ENCODE measurements at places on chromosomes 5 and 9.
A peak's percentile ranks its signal among the peaks of the same experiment; 100 is the strongest.

GRCh38 chr5:176166427-176166826 is 71.8 kb upstream of the SIMC1 start:
- H3K4me3 ChIP-seq = no peak overlapping the region
- H3K27me3 ChIP-seq = no peaks in the 10 kb centered on the region
- no peaks in the 10 kb centered on the region for H3K4me1 ChIP-seq
- no peak for DNase-seq

- H3K36me3 ChIP-seq = no peaks in the 10 kb centered on the region
- no peaks in the 10 kb centered on the region for H3K27me3 ChIP-seq
- H3K4me3 ChIP-seq = no peak overlapping the region
- DNase-seq = no peak
- H3K27ac ChIP-seq = no peak overlapping the region
These were observed 28.8 kb downstream of the TRPM6 start for GRCh38 chr9:74858751-74859414.

DNA sequence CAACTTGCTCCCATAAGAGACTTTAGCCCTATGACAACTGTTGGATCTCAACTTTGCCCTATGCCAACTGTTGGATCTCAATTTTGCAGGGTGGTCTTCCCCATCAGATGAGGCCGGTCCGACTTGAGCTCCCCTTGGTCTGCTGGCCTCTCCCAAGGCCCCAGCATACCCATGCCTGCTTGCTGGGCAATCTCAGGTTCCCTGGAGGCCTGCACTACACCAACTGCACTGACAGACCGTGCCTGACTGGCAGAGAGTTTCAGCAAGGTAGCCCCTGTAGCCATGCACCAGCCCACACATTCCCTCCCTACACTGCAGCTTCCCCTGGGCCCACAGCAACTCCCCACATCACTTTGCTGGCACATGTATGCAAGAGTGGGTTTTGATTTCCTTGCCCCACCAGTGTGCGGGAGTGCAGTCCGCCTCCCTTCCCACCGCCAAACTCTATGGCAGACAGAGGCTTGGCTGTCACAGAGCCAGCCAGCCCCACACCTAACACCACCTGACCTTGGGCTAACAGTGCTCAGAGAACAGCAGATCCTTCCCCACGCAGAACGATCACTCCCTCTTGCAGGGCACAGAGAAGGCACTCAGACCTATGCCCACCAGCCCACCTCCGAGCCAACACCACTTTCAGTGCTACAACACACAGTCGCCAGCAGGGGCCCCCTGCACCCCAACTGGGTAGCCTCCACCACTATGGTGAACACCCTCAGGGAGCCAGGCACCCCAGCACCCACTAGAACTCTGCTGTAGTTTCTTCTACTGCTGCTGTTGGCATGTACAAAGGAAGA is 279.9 kb upstream of the COX7C start:
- no peak for DNase-seq
- H3K27me3 ChIP-seq = no peaks in the 10 kb centered on the region
- no peak overlapping the region for H3K27ac ChIP-seq
- H3K4me1 ChIP-seq = no peaks in the 10 kb centered on the region
- no peak overlapping the region for H3K4me3 ChIP-seq

DNA sequence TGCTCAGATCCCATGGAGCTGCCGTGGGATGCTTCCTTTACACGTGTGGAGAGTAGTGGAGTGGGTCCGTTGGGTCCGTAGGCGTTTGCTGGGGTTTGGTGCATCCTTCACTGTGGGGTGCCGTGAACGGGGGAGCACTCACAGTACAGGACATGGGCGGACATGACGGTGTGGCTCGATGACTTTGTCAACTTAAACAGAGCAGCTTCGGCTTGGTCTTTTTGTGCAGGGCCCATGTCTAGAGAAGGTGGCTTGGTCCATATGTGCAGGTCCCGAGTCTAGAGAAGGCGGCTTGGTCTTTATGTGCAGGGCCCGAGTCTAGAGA is 26.4 kb upstream of the EXOC3 start:
- H3K27ac ChIP-seq = no peak overlapping the region
- H3K4me1 ChIP-seq = peaks cover 5% of the 10 kb centered on the region
- no peak for DNase-seq

- peaks cover 10% of the 10 kb centered on the region for H3K4me1 ChIP-seq
- peaks cover 2% of the 10 kb centered on the region for H3K27me3 ChIP-seq
- H3K36me3 ChIP-seq = peaks cover 5% of the 10 kb centered on the region
- peak overlapping the region; percentile 93 for H3K4me3 ChIP-seq
- peak overlapping the region; percentile 85 for H3K27ac ChIP-seq
- no peak for DNase-seq
These were observed 541 bp downstream of the GNPDA1 start for GRCh38 chr5:142012186-142012785.

GRCh38 chr9:135300346-135301141 is 179.0 kb upstream of the PPP1R26 start:
- no peaks in the 10 kb centered on the region for H3K4me1 ChIP-seq
- H3K27ac ChIP-seq = no peak overlapping the region
- no peak for DNase-seq
- no peak overlapping the region for H3K4me3 ChIP-seq
- H3K36me3 ChIP-seq = no peaks in the 10 kb centered on the region

GRCh38 chr5:125257057-125257972 is 510.9 kb upstream of the ZNF608 start:
- DNase-seq = peak; percentile 30
- no peaks in the 10 kb centered on the region for H3K27me3 ChIP-seq
- no peaks in the 10 kb centered on the region for H3K4me1 ChIP-seq

DNA sequence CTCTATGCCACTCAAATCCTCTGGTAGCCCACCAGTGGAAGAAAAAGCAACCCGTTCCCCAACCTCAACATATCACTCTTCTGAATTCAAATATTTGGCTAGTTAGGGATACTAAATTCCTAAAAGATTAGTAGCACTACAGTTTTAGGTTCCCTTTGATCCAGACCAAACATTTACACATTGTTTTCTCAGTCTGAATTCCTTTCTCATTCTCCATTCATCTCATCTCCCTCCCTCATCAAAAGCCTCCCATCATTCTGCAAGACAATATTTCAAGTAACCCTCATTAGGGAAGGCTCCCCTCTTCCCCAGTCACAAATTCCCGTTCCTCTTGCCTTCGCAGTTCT is 26.3 kb downstream of the ADAM19 start:
- no peaks in the 10 kb centered on the region for H3K27me3 ChIP-seq
- peaks cover 51% of the 10 kb centered on the region for H3K4me1 ChIP-seq
- peak overlapping the region; percentile 27 for H3K4me3 ChIP-seq
- peak; percentile 86 for DNase-seq
